ENCODE measurements at places on chromosomes 12 and 14.

DNA sequence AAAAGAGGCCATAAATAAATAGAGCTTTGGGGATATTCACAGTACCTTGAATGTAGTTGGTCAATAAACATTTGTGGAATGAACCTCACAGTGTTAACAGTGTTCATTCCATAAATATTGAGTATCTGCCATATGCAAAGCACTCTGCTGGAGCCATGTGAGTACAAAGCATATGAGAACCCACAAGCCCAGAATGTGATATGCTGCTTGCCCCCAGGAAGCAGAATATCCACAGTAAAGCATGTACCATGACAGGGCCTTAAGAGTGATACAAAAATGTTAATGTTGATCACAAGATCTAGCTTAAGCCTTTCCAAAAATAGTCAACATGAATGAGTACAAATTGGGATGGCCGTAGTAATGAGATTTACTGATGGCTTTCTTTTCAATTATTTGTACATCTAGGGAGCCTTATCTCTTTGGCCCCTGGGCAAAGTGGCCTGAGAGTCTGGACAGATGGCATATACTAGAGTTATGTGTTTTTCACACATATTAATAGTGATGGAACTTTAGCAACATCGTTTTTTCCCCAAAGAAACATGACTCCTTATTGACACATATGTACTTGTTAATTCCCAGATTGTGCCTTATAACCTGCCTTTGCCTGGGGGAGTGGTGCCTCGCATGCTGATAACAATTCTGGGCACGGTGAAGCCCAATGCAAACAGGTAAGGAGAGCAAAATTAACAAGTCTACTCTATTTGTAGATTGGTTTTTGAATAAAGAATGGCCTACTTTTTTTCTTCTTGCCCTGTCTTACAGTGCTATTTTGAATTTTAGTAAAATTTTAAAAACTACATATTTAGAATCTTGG, 10.9 kb downstream of the LGALS3 start:
- DNase-seq, result no peak

DNA sequence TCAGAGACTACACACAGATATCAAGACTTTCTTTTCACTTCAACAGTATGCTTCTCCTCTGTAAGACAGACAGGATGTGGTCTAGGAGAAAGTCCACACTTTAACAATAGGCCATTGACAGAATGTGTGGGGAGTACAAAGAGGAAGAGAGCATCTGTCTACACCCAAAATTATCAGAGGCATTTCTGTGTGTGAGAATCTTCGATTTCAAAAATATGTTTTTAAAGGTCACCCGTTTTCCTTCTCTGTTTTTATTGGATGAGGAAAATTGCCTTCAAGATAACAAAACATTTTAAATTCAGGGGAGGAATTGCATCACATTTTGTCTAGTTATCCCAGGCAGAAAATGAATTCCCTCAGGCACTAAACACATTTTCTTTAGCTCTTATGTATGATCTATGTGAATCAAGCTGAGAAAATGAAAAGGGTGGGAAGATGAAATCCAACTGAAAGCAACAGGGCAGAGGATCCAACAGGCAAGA, 16.4 kb downstream of the NAV3 start:
- no peak for DNase-seq

DNA sequence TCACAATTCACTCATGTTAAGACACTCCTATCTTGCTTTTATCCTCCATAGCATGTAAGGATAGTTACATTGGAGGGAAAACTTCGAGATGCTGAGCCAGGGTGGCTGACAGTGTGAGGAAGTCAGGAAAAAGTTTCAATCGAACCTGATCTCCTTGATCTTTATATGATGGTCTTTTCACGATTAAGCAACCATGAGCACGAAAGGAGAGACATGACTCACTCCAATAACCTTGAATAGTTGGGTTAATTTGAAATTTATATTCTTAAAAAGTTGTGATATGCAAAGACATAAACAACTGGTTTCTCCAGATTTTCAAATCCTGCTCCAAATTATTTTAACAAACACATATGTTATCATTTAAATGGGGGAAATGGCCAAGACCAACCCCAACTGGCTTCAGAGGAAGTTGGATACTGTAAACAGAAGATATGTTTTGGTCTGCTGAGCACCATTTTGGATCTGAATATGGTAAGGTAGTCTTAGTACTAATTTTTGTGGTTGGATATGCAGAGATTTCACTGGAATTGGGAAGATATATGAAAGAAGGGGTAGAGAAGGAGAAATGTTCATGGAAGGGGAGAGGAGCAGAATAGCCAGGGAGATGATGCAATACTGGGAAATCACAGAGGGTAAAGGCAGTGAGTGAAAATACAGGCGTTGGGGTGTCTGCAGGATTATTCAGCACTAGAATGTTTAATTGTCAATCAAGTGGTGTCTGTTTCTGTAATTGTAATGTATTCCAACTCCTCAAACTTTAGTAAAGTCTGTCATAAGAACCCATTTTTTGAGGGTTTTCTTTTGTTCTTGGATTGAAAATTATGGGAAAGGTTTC, 185.2 kb upstream of the SLC38A2 start:
- DNase-seq, result no peak

DNA sequence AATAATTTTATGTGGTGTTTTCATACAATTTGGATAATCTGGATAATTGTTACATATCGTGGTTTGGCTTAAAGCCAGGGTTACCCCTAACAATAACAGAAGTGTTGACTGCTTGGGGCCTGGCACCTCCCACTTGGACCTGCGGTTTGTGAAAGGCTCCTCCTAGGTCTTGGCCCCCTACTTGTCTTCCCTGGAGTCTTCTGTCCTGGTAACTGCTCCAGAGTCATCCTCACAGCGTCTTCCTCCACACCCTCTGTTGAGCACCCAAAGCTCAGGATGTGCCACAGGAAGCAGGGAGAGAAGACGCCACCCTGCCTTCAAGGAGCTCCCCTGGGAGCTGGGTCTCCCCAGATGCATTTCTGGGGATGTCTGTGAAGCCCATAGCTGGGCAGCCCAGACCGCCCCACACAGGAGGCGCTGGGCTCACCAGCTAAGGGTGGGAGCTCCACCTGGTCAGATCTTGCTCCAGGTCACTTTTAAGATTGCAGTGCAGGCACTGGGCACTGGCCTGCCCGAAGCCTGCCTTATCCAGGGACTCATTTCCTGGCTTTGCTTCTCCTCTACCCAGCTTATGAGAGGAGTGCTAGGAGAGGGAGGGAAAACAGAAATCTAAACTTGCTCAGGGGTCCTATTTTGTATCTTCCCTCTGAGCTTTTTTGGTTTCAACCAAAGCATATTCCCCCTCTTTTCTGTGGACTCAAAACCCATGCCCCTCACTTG, 98.2 kb downstream of the ZFP36L1 start:
- DNase-seq, result no peak

GRCh38 chr12:3311027-3311402, 180.0 kb upstream of the PRMT8 start:
- no peak for DNase-seq

DNA sequence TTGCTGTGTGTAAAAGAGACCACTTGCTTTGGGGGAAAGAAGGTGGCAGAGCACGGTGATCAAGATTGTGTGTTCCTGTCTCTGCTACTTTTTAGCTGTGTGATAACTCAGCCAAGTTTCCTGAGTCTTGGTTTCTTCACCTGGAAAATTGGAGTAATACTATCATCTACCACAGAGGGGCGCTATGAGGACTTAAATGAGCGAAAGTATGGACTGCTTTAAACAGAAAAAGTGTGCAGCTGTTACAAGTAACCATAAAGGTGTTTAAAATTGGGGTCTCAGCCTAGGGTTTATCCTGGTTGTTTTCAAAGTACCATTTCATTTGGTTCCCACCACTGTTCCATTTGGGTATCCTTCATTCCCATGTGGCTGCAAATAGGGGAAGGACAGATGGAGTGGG, 65.9 kb upstream of the WSCD2 start:
- DNase-seq, result no peak

DNA sequence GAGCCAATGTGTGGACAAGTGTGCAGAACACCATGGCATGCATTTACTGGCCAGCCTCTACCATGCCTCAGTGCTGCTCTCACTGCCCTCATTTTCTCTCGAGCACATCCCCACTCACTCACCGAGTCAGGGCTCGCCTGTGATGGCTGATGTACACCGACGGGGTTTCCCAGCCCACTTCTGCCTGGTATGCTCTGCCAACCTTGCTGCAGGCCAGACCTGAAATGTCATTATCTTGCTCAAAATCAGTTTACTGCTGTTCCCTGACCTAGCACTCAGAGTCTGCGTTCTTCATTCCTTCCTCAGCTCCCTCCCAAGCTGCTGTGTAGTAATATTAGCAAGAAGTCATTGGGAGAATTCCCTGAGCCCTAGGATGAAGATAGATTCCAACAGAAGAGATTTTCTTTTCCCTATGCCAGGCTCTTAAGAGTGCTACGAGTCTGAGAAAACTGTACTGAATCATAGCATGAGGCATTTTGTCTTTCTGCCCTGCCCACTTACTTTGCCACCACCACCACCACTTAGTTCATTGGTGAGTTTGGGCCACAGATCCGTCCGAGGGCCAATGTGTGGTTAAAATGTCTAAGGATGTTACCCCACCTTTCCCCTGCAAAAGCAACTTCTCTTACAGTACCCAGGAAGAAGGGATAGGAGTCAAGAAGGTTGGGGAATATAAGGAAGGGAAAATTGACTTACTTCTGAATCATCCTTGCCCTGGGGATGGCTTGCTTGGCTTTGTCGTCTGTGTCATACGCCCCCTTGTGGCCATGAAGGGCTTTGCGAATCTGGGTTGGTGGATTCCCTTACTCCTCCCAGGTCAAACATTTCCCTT, 51.0 kb downstream of the BMAL2 start:
- peak; percentile 40 for DNase-seq

DNA sequence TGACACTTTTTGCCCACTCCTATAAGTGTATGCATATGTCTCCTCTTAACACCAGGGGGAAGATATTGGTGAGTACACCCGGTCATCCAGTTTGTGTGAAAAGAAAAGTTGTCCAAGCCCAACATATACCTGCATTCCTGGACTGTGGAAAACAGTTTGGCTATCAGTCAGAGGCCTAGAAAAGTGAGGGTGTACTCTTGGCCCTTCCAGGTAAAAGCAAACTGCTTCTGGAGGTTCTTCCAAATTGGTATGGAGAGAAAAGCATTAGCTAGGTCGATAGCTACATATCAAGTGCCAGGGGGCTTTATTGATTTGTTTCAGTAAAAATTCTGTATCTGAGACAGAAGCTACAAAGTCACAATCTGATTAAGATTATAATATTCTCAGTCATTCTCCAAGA, 144.0 kb downstream of the SPTSSA start:
- no peak for DNase-seq

- no peak for DNase-seq
These were observed 22.6 kb upstream of the SNRPF start for GRCh38 chr12:95836185-95836609.

DNA sequence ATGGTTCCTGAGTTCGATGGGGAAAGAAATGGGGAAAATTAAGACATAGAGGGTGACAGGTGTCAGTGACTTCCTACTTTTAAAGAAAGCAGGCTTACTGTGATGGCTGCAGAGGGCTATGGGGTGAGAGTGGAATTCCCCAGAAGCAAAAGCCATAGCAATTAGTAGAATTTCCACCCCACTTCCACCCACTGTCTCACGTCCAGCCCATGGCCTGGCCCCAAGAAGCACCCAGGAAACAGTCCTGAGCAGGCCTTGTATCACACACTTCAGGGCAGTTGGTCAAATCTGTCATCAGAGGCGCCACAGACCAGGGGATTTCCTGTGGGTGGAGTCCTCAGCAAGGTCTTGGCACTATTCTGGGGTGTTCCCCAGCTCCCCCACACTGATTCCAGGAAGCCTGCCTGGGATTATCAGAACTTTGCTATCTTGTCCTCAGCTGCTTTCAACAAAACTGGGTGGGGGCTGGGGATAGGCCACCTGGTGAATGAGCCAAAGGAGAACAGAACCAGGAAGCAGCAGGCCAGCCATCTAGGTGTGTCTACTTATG, 120.1 kb upstream of the CCND2 start:
- DNase-seq, result no peak

DNA sequence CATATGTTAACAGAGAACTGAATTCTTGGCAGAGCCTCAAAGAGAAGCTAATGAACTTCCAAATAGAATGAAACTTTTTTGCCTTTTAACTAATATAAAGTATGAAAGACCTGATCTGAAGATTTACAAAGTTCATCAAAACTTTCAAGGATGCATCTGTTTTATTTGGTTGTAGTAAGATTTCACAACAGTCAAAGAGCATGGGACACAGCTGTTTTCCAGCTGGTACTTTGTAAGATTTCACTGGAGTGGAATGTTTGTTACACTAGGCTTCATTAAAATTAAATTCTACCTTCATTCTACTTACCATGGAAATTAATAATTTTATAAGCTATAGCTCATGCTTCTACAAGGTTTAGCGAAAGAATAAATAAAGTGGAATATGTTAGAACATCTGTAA, 351.2 kb downstream of the SLC6A15 start:
- DNase-seq, result no peak

- DNase-seq, result no peak
These were observed 6.5 kb downstream of the MBIP start for GRCh38 chr14:36313898-36314297.

DNA sequence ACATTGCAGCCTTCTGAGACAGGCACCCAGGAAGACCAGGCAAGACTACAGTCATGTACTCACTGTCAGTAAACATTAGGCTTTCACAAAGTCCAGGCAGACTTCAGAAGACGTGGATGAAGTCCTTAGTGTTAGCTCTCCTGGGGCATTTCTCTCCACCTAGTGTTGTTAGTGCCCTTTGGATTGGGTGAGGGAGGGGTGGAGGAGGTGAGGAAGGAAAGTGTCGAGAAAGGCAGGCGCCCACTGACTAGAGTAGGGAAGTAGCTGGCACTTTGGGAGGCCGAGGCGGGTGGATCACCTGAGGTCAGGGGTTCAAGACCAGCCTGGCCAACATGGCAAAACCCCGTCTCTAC, 20.2 kb downstream of the TMEM229B start:
- no peak for DNase-seq

DNA sequence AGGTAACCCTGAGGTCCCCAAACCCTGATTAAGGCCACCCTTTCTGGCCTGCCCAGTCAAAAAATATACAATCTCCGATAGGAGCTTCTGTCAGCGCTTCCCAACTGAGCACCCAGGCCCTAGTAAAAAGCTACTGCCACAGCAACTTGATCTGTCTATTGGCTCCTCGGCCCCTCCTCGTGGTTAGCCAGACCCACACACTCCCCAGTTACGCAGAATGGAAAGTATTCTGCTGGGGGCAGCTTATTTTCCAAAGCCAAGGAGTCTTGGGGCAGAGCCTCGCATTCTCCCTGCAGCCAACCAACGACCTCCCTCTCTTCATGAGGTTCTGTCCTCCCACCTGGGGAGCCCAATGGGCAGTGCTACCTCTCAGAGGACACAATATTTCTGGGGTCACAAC, 32.1 kb downstream of the FMNL3 start:
- no peak for DNase-seq
